ENCODE measurements at places on chromosomes 2 and 18. TPM values are rescaled to one million over a fixed set of nuclear protein-coding genes. Genes with fewer than 3 reads are reported as not detected.

Gene CNGA3
- total RNA-seq = not detected

Gene CHST9
- total RNA-seq = 3.1 TPM

Gene GPR75
- total RNA-seq = 1.6 TPM

Gene SPP2
- total RNA-seq = 76.4 TPM

Gene TUBA3E
- total RNA-seq = not detected

Gene IL1R2
- 12.0 TPM for total RNA-seq

Gene RAB17
- 88.5 TPM for total RNA-seq

Gene FBXO48
- 1.3 TPM for total RNA-seq

Gene CRYGD
- total RNA-seq = not detected

Measured in left lobe of liver (tissue), 2 donors.